ENCODE measurements at places on chromosomes 4 and X.
A peak's percentile ranks its signal among the peaks of the same experiment; 100 is the strongest.

GRCh38 chr4:114384629-114385028 lies 214.0 kb upstream of the UGT8 start:
- no peak for DNase-seq

- peak; percentile 11 for DNase-seq
These were observed 10.4 kb downstream of the L1CAM start for GRCh38 chrX:153875391-153876111.

DNA sequence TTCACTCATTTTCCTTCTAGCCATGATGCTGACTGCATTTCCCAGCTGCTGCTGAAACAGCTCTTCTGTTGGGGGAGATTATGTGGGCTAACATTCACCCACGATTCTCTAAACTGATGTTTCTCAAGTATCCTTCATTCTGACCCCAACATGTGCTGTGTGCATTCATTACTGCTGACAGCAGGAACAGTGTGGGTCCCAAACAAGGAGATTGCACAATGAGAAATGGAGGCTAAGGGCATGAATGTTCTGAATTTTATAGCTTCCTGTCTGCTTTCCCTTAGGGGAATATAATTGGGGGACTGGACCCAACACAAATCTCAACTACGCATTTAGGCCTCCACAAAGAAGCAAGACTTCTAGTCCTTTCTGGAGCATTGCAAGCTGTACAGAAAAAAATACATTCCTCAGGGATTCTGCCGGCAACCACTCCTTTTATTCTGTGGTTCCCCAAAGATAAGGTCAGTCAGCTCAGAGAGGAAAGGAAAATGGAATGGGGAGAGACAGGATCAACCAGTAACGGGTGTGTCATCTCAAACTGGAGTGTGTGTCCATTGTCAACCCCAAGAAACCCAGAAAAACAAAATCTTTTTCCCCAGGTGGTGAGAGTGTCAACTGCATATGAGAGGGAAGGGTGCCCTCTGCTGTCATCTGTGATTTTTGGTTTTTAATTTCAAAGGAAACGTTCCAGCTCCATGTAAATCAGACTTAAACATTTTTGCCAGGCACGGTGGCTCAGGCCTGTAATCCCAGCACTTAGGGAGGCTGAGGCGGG lies 81.5 kb upstream of the EGFL6 start:
- DNase-seq, result peak; percentile 2

DNA sequence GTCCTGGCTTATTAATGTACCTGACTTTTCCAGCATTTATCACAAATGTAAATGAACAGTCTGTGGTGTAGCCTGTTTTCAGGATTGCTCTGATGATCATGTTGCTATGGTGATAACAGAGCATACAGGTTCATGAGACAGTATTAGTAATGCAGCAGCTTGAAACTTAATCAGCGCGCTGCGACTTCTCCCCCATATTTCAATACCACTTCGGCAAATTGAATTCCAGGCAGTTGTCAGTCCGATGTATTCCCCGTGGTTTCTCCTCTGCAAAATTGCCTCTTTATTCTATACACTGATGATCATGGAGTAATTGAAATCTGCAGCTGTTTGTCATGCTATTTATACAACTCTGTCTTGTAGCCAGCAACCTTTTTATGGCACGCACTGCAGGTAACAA lies 239.3 kb downstream of the C4orf33 start:
- DNase-seq, result no peak

DNA sequence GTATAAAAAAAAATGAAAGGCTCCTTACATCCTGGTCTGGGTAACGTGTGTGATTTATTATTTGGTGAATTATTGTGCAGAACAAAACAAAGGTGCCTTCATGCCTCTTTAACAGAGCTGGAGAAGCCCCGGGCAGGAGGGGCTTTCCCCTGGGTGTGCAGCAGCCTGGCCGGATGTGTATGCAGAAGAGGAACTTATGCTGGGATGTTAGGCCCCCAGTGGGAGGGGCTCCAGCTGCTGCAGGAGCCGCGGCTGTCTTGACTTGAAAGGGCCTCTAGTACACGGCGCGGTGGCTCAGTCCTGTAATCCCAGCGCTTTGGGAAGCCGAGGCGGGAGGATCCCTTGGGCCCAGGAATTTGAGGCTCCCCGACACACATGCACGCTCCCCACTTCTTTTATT lies 16.0 kb downstream of the CCNQ start:
- peak; percentile 50 for DNase-seq
